ENCODE measurements at places on chromosomes 1 and 21.

DNA sequence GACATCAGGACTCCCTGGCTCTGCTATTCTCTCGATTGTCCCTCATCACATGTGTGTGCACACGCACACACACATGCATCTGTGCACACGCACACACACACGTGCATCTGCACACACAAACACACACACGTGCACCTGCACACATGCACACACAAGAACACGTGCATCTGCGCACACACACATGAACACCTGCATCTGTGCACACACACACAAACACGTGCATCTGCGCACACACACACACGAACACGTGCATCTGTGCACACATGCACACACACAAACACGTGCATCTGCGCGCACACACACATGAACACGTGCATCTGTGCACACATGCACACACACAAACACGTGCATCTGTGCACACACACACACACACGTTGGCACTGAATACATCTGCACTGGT lies 14.7 kb downstream of the S100A7A start:
- no peak for DNase-seq

DNA sequence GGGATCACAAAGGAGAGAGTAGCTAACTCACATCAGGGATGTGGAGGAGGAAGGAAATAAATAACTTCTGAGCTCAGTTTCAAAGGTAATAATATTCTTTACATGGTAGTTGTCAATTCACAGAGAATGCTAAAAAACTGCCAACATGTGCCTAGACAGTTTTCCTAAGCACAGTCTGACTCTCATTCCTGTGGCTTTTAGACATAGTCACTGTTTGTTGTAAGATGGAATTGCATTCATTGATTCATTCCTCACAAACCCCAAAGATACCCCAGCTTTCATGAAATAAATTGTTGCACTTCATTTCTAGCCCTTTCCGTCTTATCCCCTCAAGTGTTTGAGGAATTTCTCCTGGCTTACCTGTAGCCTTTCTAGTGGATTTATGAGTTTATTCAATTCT lies 263.9 kb downstream of the NTNG1 start:
- no peak for DNase-seq

GRCh38 chr1:3319874-3320245 lies 134.6 kb upstream of the ARHGEF16 start:
- DNase-seq, result no peak

- DNase-seq, result no peak
These were observed 293.5 kb downstream of the PTPRU start for GRCh38 chr1:29529677-29530278.

GRCh38 chr1:195717651-195718050 lies 890.6 kb downstream of the KCNT2 start:
- no peak for DNase-seq

DNA sequence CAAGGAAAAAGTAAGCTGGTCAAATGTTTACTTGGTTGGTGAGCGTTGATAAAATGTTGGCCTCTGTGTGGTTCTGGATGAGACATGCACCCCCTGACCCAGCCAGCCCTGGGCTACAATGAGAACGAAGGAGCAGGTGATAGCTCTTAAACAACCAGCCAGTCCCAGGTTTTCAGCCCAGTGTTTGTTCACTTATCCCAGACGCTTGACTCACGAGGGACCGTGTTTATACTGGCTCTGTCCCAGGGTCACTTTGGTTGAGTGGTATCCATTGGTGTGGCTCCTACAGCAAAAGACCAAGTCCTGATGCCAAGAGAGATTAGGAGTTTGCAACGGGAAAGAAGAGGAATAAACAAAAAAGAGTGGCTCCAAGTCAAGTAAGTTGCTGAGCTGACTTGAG lies 86.9 kb downstream of the KCNJ15 start:
- no peak for DNase-seq

DNA sequence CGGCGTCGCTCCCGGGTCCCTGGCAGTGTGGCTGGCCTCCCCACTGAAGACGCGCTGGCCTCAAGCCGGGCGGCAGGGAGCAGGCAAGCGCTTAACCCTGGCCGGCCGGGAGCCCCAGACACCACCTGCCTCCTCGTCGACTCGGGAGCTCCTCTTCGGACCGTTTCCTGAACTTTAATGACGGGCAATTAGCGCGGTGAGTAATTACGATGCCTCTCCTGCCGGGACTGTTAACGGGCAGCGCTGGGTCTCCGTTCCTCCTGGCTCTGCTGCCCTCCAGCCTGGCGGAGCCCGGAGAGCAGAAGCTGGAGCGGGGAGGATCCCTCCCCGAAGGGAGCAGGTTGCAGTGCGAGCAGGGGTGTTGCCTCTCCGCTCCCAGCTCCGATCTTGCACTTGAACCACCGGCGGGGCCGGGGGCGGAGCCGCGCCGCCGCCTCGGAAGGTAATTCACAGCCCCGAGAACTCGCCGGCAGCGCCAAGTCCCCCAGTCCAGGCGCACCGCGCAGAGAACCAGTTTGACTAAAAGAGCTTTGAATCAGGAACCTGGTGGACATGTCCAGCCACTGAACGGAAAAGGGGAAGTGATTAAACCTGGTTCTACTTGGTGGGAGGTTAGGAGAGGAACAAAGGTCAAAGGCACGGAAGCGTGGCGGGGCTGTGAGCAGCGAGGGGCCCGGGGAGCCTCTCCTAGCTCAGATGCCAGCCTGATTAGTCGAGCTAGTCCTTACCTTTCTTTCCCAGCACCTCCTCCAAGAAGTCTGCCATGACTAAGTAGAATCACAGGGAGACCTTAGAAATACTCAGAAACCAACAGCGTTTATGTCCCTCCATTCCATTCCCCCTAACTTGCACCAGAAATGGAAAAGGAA lies 18.3 kb upstream of the PLEKHA6 start:
- DNase-seq, result no peak

- DNase-seq, result no peak
These were observed 685 bp upstream of the VAMP4 start for GRCh38 chr1:171742577-171742922.

DNA sequence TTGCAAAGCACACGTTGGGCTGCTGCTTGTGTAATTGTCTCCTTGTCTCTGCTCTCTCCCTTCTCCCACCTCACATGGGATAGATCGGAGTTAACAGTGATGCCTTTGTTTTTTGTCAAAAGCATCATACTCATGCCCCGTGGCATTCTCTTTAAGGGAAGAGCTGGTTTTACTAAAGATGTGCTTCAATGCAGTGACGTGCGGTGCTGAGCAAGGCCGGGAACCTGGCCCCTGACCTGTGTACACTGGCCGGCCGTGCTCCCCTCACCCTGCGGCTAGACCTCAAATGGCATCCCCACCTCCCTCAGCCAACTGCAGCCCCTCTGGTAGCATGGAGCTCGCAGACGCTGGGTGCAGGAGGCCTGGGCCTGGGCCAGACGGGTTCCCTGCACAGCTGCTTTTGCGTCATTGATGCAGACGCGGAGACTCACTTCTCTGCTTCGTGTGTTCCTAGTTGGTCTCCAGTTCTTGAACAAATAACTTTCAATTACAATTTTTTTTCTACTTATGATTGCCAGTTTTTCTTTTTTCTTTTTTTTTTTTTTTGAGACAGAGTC lies 19.9 kb downstream of the AGPAT3 start:
- no peak for DNase-seq

DNA sequence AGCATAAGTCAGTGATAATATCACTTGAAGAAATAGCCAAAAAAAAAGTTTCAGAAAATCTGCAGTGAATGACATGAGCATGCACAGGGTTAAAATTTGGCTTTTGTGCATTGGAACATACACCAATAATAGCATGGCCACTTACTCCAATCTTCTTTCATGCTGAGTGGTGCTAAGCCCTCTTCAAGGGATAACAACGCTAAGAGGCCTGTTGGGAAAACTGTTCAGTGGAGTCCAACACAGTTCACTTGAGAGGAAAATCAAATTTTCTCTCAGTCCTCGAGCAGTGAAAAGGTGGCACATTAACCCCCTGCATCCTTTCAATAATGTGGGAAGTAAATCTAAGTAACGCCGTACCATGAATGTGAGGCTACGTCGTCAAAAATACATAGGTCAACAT lies 264.7 kb downstream of the SPATA17 start:
- DNase-seq, result no peak

DNA sequence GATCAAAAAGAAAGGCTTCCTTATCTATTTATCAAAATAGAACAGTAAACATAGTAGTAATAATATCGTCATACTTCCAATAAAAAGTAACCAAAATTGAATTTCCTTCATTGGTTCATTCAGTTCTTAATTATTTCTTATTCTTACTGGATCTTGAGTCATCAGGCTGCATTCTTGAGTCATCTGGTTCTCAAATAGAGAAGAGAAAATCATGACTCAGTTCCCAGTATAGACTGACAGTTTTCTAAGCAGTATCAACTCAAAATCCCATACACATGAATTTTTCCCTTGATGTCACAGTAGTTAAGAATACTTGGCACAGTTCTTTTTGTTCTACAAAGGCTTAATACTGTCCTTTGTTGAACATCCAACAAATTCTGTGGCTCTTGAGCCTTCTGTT lies 626.9 kb upstream of the ADGRL4 start:
- no peak for DNase-seq

GRCh38 chr1:75841421-75841820 lies 44.7 kb downstream of the MSH4 start:
- DNase-seq, result no peak

DNA sequence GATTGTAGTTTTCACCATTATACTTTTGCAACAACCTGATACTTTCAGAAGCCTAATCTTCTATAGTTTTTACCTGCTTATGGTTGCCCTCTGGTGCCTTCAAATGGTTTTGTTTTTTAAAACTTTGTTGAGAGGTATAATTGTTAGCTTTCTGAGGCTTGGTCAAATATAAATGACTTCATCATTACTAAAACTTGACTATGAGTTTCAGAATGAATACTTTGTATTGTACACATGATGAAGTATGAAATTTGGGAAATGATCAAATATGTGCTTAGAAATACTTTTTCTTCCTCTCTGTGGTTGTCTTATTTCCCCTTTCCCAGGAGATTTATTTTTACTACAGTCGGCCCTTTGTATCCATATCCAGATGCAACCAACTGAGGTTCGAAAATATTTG lies 151.8 kb upstream of the B3GALT2 start:
- no peak for DNase-seq

GRCh38 chr1:14804626-14805025 lies 206.1 kb downstream of the KAZN start:
- no peak for DNase-seq

GRCh38 chr1:207853372-207853757 lies 57.6 kb downstream of the CD34 start:
- DNase-seq, result no peak

GRCh38 chr1:92853299-92853698 lies 21.5 kb downstream of the RPL5 start:
- no peak for DNase-seq

GRCh38 chr1:220786337-220787068 lies at the start of gene MTARC1:
MTARC1 (plus strand) TSS chr1:220786913; CDS start chr1:220786945, 32 bp downstream.
- no peak for DNase-seq

- no peak for DNase-seq
These were observed 49.4 kb upstream of the GPR153 start for GRCh38 chr1:6310116-6310848.

DNA sequence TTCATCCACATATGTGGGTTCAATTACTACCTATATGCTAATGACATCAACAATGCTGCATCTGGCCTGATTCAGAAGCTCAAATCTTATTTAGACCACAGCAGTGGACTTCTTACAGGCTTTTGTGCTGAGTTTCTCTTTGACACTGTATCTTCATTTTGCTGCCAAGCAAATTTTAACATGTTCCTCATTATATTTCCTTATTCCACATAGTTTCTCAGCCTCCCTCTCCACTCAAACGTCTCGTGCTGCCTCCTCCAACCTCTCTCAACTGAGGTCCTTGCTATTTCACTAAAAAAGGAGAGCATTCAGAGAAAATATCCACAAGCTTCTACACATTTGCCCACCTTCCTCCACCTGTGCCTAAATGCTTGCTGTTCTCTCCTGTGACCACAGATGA lies 6.5 kb downstream of the TDRKH start:
- no peak for DNase-seq

DNA sequence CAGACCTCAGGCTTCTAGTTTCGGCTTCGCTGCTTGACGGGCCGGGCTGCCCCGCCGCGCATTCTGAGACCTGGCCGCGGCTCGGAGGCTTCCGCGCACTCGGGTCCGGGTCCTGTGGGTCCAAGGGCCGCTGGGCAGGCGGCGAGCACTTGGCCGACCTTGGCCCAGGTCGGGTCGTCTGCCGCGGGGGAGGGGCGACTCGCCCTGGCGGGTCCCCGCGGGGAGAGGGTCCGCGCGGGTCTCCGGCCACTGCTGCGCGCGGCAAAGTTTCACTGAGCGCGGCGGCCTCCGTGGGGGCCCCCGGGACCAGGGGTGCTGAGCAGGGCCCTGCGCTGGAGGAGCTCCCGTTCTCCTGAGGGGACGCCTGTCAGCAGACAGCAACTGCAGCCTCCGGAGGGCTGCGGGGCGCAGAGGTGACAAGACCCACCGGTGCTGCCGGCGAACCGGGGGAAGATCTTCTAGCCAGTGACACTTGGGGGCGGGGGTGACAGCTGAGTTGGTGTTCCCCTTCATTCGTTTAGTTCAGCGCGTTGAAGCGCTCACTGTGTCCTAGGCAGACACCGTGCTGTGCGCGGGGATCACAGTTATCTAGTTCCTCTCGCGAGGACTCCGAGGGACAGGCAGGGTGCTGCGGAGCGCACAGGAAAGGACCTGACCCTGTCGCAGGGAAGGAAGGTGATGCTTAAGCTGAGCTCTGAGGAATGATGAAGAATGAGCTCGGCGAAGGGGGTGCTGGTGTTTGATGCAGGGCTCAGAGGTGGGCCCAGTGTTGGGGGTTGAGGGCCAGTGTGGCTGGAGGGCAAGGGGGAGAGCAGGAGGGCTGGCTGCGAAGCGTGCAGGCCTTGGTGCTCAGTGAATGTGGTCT lies 725 bp downstream of the MTFR1L start:
- peak; percentile 52 for DNase-seq

DNA sequence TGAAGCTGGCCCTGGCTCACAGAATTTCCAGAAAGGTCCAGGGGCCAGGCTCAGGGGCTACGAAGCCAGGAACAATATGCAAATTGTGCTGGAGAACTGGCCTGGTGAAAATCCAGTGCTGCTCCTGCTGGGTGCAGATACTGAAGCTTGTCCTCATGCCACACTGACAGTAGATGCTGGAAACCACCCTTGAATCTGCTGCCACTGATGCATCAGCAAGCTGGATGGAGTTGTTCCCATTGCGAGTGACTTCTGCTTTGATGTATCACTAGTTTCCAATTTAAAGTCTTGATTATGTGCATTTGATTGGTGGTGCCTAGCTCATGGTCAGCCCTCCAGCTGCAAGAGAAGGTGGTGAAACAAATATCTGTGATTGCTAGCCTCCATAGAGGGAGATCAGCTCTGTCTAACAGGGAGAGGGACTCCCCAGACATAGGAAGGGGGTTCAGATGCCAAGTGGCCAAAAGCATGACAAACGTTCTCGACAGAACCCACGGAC lies 11.0 kb upstream of the KIAA0040 start:
- no peak for DNase-seq

- DNase-seq, result peak; percentile 10
These were observed 46.0 kb upstream of the IL12RB2 start for GRCh38 chr1:67261680-67262079.

DNA sequence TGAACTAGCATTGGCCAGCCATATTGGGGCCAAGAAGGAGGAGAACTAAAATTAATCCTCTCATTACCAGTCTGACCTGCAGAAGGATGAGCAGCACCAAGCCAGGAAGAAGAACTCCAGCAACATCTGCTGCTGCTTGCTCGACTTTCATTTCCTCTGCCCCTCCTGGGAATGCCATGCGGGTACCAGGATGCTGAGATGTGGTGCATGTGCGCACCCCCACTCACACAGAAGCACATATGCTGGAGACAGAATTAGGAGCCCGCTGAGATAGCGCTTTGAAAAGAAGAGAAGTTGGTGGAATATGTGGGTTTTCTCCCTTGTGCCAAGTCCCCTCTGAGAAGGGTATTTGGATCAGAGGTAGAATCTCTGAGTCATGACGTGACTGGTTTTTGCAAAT lies 70.4 kb downstream of the PLXNA2 start:
- DNase-seq, result no peak

- DNase-seq, result no peak
These were observed 62.3 kb downstream of the DISP3 start for GRCh38 chr1:11541236-11541635.

Data from activated CD4-positive, CD25-positive, alpha-beta regulatory T cell treated with anti-CD3 and anti-CD28 coated beads, Interleukin-2, amount 50 U/mL, for 16 hours (primary cell).